ENCODE measurements at places on chromosomes 5 and 9. TPM values are rescaled to one million over a fixed set of nuclear protein-coding genes. Genes with fewer than 3 reads are reported as not detected.

- H3K36me3 ChIP-seq: no peaks in the 10 kb centered on the region
- peaks cover 10% of the 10 kb centered on the region for H3K4me1 ChIP-seq
- H3K27me3 ChIP-seq: peaks cover 6% of the 10 kb centered on the region
Measured at GRCh38 chr5:124536333-124536732, 210.1 kb downstream of the ZNF608 start.

GRCh38 chr9:136329211-136329627, 1.9 kb downstream of the GPSM1 start:
- no peak overlapping the region for H3K4me3 ChIP-seq
- H3K27me3 ChIP-seq: peaks cover 4% of the 10 kb centered on the region
- H3K36me3 ChIP-seq: no peaks in the 10 kb centered on the region
- H3K4me1 ChIP-seq: peaks cover 4% of the 10 kb centered on the region
- no peak for DNase-seq

DNA sequence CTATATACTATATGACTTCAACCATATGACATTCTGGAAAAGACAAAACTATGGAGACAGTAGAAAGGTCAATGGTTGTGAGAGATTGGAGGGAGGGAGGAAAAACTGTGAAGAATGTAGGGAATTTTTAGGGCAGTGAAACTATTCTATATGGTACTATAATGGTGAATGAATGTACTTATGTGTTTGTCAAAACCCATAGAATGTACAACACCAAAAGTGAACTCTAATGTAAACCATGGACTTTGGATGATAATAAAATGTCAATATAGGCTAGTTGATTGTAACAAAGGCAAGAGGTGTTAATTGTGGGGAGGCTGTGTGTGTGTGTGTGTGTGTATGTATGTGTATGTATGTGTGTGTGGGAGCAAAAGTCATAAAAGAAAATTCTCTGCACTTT, 10.8 kb upstream of the STOM start:
- no peaks in the 10 kb centered on the region for H3K4me1 ChIP-seq
- no peak overlapping the region for H3K4me3 ChIP-seq
- no peak for DNase-seq
- peaks cover 3% of the 10 kb centered on the region for H3K36me3 ChIP-seq
- no peak overlapping the region for H3K27ac ChIP-seq

Gene LCN2
- total RNA-seq: not detected

- H3K4me1 ChIP-seq: no peaks in the 10 kb centered on the region
- no peak for DNase-seq
- no peak overlapping the region for H3K27ac ChIP-seq
- peaks cover 19% of the 10 kb centered on the region for H3K36me3 ChIP-seq
Measured at GRCh38 chr5:142958944-142959682, 188.9 kb downstream of the ARHGAP26 start.

GRCh38 chr5:95730011-95730700, 980 bp upstream of the RHOBTB3 start:
- peaks cover 8% of the 10 kb centered on the region for H3K36me3 ChIP-seq
- H3K4me3 ChIP-seq: peak overlapping the region; percentile 92
- no peak for DNase-seq
- H3K4me1 ChIP-seq: peaks cover 24% of the 10 kb centered on the region
- H3K27ac ChIP-seq: peak overlapping the region; percentile 53
- peaks cover 8% of the 10 kb centered on the region for H3K27me3 ChIP-seq

- no peaks in the 10 kb centered on the region for H3K36me3 ChIP-seq
- no peak for DNase-seq
- peak overlapping the region; percentile 26 for H3K27ac ChIP-seq
- H3K4me3 ChIP-seq: no peak overlapping the region
- H3K27me3 ChIP-seq: no peaks in the 10 kb centered on the region
Measured at GRCh38 chr5:88875341-88876234, 7.4 kb downstream of the MEF2C start.

Gene SPAAR
- total RNA-seq: 32.0 TPM

DNA sequence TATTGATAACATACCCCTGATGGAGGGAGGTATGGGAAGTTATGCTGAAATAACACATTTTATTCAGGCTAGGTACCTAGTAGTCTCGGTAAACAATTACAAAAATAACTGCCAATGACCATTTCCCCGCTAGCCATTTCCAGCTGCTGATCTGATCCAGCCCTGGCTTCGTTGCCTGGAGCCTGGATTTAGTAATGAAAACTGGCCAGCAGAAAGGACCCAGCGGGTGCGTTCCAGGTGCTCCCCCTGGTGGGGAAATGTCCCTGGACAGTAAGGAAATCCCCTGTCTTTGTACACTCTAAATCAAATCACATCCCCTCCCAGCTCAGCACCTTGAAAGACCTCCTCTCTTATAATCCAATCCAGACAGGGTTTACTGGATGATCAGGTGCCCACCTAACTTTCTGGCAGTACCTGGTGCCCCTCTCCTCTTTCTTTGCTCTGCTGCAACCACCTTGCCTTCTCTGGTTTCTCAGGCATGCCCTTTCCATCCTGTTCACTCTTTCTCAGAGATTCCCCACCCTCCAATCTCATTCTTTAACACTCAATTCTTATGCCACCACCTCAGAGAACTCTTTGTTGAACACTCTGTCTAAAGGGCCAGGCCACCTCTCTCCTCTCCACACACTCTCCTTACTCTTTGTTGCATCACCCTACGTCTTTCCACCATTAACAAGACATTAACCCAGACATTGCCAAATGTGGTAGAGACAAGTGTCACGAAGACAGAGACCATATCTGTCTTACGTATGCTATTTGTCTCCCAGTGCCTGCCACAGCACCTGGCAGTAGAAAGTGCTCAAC, 50.1 kb upstream of the SMAD5 start:
- H3K36me3 ChIP-seq: peaks cover 3% of the 10 kb centered on the region
- H3K4me1 ChIP-seq: peaks cover 3% of the 10 kb centered on the region
- peaks cover 10% of the 10 kb centered on the region for H3K27me3 ChIP-seq
- H3K27ac ChIP-seq: no peak overlapping the region
- DNase-seq: peak; percentile 85
- no peak overlapping the region for H3K4me3 ChIP-seq

Gene POLE3
- total RNA-seq: 28.7 TPM

- no peaks in the 10 kb centered on the region for H3K27me3 ChIP-seq
- H3K27ac ChIP-seq: no peak overlapping the region
- no peaks in the 10 kb centered on the region for H3K4me1 ChIP-seq
Measured at GRCh38 chr9:22986556-22986955, 539.9 kb downstream of the DMRTA1 start.

GRCh38 chr9:138037140-138037539, 159.6 kb downstream of the CACNA1B start:
- no peak overlapping the region for H3K27ac ChIP-seq
- H3K4me3 ChIP-seq: no peak overlapping the region
- DNase-seq: no peak
- H3K4me1 ChIP-seq: no peaks in the 10 kb centered on the region
- H3K36me3 ChIP-seq: peaks cover 11% of the 10 kb centered on the region

- H3K4me1 ChIP-seq: peaks cover 23% of the 10 kb centered on the region
- DNase-seq: no peak
- H3K36me3 ChIP-seq: peaks cover 3% of the 10 kb centered on the region
- no peak overlapping the region for H3K27ac ChIP-seq
Measured at GRCh38 chr9:89943728-89944127, 338.9 kb downstream of the GADD45G start.

Gene ANKS6
- 17.2 TPM for total RNA-seq

DNA sequence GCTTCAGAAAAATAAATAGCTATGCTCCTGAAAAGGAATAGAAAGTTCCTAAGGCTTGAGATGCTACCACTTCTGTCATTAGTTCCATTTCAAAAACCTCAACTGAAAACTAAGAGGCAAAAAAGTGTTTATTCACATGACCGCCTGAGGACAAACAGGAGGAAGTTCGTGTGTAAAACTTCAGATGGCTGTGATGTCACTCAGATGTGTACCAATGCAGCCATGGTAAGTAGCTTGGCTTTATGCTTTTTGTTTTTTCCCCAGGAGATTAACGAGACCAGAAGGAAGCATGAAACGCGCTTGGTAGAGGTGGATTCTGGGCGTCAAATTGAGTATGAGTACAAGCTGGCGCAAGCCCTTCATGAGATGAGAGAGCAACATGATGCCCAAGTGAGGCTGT, 33.0 kb downstream of the LMNB1 start:
- no peak for DNase-seq
- H3K4me3 ChIP-seq: no peak overlapping the region
- H3K27me3 ChIP-seq: no peaks in the 10 kb centered on the region
- peaks cover 3% of the 10 kb centered on the region for H3K36me3 ChIP-seq
- peaks cover 6% of the 10 kb centered on the region for H3K4me1 ChIP-seq
- H3K27ac ChIP-seq: no peak overlapping the region

- no peak for DNase-seq
- peaks cover 32% of the 10 kb centered on the region for H3K4me1 ChIP-seq
- peaks cover 3% of the 10 kb centered on the region for H3K27me3 ChIP-seq
- H3K4me3 ChIP-seq: no peak overlapping the region
- peaks cover 7% of the 10 kb centered on the region for H3K36me3 ChIP-seq
- no peak overlapping the region for H3K27ac ChIP-seq
Measured at GRCh38 chr9:87516926-87517290, 19.2 kb downstream of the DAPK1 start.

- H3K36me3 ChIP-seq: no peaks in the 10 kb centered on the region
- no peak for DNase-seq
- H3K4me3 ChIP-seq: no peak overlapping the region
- no peaks in the 10 kb centered on the region for H3K27me3 ChIP-seq
Measured at GRCh38 chr5:174503461-174504265, 220.7 kb upstream of the MSX2 start.

GRCh38 chr5:167699432-167699831, 592.0 kb upstream of the WWC1 start:
- H3K27ac ChIP-seq: peak overlapping the region; percentile 77
- no peaks in the 10 kb centered on the region for H3K27me3 ChIP-seq
- peak; percentile 9 for DNase-seq
- H3K4me1 ChIP-seq: peaks cover 3% of the 10 kb centered on the region

- no peaks in the 10 kb centered on the region for H3K4me1 ChIP-seq
- no peak for DNase-seq
- no peaks in the 10 kb centered on the region for H3K36me3 ChIP-seq
- H3K27ac ChIP-seq: no peak overlapping the region
- H3K27me3 ChIP-seq: peaks cover 2% of the 10 kb centered on the region
Measured at GRCh38 chr5:90084342-90084741, 325.2 kb downstream of the CETN3 start.

Gene TPPP
- total RNA-seq: 0.05 TPM

GRCh38 chr9:98627296-98627695, 81.4 kb downstream of the GABBR2 start:
- DNase-seq: no peak
- peaks cover 3% of the 10 kb centered on the region for H3K4me1 ChIP-seq
- H3K36me3 ChIP-seq: no peaks in the 10 kb centered on the region
- no peak overlapping the region for H3K27ac ChIP-seq
- no peaks in the 10 kb centered on the region for H3K27me3 ChIP-seq
- H3K4me3 ChIP-seq: no peak overlapping the region

DNA sequence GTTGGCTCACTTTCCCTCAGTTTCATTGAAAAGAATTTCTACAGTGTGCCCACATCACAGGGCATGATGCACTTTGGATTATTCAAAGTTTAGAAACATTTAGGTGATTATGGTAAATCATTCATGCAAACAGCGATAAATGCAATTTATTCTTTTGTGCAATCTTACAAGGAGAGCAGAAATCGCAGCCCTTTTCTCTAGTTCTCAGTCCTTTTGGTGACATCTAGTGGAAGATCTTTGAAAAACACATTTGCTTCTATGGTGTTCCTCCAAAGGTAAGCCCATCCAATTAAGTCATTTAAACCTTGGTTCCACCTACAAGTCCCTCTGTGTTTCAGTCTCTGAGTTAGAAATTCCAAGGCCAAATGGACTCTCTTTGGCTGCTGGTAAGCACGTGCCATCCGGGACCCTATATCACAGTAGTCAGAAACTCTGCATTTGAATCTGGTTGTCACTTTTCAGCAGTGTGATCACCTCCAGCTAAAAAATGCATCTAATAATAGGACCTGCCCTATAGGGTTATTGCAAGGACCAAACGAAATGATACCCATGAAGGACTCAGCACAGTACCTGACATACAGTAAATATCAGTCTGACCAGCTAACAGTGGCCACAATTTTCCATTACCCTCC, 66.4 kb downstream of the MACROH2A1 start:
- DNase-seq: no peak
- H3K27me3 ChIP-seq: peaks cover 4% of the 10 kb centered on the region
- no peaks in the 10 kb centered on the region for H3K4me1 ChIP-seq
- peaks cover 13% of the 10 kb centered on the region for H3K36me3 ChIP-seq
- H3K4me3 ChIP-seq: no peak overlapping the region

DNA sequence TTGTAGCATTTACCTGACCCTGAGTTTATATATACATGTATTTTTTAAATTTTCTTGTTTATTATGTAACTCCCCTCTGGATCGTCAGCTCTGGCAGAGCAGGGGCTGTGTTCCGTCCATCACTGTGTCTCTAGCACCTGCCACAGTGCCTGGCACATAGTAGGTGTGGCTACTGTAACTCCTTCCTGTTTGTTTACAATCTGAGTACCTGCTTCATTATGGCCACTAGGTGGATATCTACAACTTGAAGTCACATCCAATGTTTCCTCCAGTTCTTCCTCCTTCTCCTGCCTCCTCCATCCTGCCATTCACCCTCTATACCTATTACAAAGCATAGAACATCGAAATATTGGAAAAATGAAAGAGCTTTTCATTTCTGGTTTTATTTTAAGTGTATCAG, 14.2 kb upstream of the PPP1R2B start:
- DNase-seq: no peak
- H3K27me3 ChIP-seq: no peaks in the 10 kb centered on the region
- H3K4me3 ChIP-seq: no peak overlapping the region
- no peaks in the 10 kb centered on the region for H3K4me1 ChIP-seq

DNA sequence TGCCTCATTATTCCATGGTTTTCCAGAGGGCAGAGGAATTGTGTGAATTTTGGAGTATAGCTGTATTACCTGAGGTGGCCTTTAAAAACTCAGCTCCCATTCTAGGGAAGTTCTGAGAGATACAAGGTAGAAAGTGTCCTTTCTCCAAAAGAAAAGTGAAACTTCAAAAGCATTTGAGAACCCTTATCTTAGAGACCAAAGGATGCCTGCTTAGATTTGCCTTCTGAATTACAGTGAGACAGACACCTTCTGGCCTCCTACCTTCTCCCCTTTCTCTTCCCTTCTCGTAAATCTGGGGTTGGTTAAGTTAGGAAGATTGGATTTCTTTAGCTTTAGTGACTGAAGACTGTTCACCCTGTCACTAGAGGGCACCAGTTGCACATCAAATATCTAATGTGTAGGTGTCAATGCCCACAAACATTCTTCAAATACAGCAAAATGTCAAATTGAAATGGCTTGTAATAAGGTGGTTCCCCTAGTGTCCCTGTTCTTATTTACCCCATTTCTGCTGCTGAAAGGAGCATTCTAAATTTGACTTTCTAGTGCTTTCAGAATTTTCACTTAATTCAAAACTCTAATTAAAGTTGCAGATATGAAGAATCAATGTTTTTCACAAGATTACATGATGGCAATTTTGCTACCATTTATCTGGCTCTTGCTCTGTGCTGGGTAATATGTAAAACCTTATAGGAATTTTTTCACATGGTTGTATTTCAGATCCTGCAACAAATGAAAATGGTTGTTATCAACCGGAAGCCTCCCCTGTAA, 46.7 kb downstream of the PRRC1 start:
- peaks cover 2% of the 10 kb centered on the region for H3K27me3 ChIP-seq
- no peak overlapping the region for H3K4me3 ChIP-seq
- no peak overlapping the region for H3K27ac ChIP-seq
- peaks cover 6% of the 10 kb centered on the region for H3K4me1 ChIP-seq
- peak; percentile 63 for DNase-seq

Data from endothelial cell (in vitro differentiated cells).